ENCODE measurements at places on chromosomes 2 and 18. TPM values are rescaled to one million over a fixed set of nuclear protein-coding genes. Genes with fewer than 3 reads are reported as not detected.

DNA sequence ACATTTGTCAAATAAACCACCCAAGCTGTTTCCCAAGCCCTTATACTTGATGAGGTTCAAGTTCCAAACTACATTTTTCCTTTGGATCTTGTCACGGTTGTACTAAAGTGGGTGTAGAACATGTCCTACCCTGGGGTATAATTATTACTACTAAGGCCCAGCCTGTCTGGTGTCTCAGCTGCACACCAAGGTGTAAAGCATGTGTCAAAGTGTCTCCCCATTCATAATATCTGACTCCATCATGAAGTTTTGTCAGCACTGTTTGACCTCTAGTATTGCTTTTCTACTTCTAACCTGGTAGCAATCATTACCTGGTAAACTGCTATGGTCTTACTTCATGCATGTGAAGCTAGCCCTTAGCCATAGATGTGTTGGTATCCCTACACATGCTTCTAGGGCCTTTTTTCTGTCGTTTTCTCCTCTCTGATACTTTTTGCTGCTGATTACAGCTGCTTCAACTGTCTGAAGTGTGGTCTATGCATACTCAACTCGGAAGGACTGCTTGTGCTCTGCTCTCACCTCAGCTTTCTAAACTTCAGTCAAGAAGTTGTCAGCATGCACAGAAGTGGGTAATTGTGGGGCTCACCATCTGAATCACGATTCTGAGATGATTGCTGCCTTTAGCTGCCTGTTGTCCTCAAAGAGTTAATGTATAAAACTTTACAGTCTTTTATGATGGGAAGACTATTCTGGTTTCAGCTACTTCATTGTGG, 445.7 kb upstream of the TRIB2 start:
- H3K27ac ChIP-seq = no peak overlapping the region
- no peaks in the 10 kb centered on the region for H3K36me3 ChIP-seq
- H3K27me3 ChIP-seq = no peaks in the 10 kb centered on the region
- peaks cover 11% of the 10 kb centered on the region for H3K4me1 ChIP-seq
- peak; percentile 40 for DNase-seq

ROCK1 gene
- total RNA-seq = 49.4 TPM

DNA sequence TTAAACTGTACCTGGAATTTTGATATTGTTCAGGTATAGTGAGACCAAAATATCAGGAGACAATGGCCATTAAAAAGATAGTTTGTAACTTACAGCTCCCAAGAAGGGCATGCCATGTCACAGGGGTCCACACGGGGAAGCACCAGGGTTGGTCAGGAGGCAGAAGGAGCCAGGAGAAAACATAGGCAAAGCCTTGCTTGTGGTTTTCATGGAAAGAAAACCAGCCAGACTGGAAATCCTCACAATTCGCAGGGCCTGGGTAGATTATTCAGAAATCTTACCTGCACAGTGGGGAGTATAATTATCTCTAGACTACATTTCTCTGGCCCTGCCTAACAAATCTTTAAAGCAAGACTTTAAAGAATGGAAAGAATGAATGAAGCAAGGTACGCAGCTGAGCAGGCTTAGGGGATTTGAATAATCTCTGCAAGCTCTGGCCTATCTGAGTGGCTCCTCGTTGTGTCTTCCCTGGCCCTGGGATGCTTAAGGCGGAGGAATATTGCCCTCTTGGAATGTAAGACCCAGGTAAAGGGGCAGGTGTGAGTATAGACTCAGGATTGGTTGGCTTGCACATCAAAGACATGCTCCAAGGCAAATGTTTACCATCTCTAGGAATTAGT, 66.9 kb upstream of the CDC42EP3 start:
- no peak overlapping the region for H3K4me3 ChIP-seq
- no peak for DNase-seq
- peaks cover 4% of the 10 kb centered on the region for H3K4me1 ChIP-seq
- H3K27me3 ChIP-seq = no peaks in the 10 kb centered on the region
- H3K36me3 ChIP-seq = no peaks in the 10 kb centered on the region
- H3K27ac ChIP-seq = no peak overlapping the region

GRCh38 chr18:75754433-75754832, 326.9 kb upstream of the SMIM21 start:
- H3K27me3 ChIP-seq = no peaks in the 10 kb centered on the region
- H3K4me3 ChIP-seq = no peak overlapping the region
- no peak for DNase-seq
- no peaks in the 10 kb centered on the region for H3K36me3 ChIP-seq
- no peaks in the 10 kb centered on the region for H3K4me1 ChIP-seq
- no peak overlapping the region for H3K27ac ChIP-seq

CCDC102B gene
- 0.95 TPM for total RNA-seq

DNA sequence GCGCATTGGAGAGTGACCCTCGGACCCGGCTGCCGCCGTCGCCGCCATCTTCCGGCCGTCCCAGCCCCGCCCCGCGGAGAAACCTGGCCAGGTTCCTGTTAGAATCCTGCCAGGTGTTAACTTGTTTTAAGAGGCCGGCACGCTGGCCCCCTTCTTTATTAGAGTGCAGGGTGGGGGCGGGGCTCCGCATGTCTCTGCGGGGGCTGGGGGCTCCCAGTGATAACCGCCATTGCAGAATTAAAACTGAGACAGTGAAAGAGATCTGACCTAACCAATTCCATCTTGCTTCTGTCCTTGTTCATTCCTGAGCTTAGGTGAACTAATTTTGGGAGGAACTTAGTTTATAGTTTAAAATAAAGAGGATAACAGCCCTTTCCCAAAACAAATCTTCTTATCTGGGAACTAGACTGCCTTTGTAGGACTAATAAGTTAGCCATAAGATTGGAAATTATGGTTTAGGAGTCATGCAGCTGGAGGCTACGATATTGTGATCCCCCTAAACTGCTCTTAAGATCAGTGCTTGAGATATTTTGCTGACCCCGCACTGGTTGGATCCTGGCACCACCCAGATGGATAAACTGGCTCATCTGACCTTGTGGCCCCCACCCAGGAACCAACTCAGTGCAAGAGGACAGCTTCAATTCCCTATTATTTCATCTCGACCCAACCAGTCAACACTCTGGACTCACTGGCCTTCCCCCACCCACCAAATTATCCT, 543 bp upstream of the STARD7 start:
- H3K36me3 ChIP-seq = peaks cover 30% of the 10 kb centered on the region
- no peaks in the 10 kb centered on the region for H3K27me3 ChIP-seq
- H3K27ac ChIP-seq = peak overlapping the region; percentile 91
- H3K4me1 ChIP-seq = peaks cover 37% of the 10 kb centered on the region

DNA sequence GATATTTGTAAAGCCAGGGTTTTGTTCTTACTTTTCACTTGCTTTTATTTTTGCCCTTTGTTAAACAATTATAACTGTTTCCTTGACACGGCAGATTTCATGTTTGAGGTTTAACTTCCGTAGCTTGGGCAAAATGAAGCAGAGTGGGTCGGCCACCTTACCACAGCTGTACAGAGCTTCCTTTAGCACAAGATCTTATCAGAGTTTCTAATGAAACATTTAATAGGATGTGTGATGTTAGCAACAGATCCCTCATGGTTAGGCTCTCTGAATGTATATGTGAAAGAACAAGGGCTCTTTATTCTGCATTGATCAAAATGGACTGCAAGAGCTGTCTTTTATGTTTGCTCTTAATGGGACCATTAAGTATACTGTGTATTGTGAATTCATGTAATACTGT, 22.3 kb downstream of the RNF125 start:
- H3K36me3 ChIP-seq = peaks cover 46% of the 10 kb centered on the region
- peak overlapping the region; percentile 88 for H3K27ac ChIP-seq
- no peaks in the 10 kb centered on the region for H3K27me3 ChIP-seq
- peaks cover 51% of the 10 kb centered on the region for H3K4me1 ChIP-seq

- H3K27me3 ChIP-seq = no peaks in the 10 kb centered on the region
- no peak overlapping the region for H3K4me3 ChIP-seq
- H3K36me3 ChIP-seq = no peaks in the 10 kb centered on the region
- DNase-seq = no peak
These were observed 259.3 kb downstream of the NRXN1 start for GRCh38 chr2:50772607-50773006.

DNA sequence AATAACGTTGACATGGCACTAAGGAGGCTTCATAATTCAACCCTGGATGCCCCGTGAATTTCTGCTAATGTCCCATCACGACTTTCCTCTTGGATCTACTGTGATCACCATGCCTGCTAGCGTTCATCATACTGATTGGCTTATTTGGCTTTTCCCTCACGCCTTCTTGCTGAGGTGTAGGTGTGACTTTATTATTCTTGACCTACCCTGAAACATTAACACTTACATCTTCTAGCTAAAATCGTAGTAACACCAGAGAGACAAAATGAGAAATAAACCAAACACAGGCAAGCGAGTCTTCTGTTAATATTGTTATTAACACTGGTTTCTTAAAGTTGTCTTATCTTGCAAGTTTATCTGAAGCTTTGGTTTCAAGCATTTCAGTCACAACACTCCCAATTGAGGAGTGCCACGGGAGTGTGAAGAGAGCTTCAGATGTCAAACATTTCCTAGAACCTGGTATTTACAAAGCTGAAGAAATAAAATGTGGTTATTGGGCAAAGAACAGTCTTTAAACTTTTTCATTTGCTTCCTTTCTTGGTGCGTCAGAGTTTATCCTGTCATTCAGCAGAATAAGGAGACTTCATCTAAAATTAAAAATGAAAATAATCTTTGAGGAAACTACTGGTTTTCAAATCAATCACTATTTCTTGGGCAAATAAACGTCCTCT, 15.4 kb upstream of the STAT1 start:
- no peak overlapping the region for H3K4me3 ChIP-seq
- peak overlapping the region; percentile 71 for H3K27ac ChIP-seq
- DNase-seq = no peak
- peaks cover 55% of the 10 kb centered on the region for H3K4me1 ChIP-seq
- no peaks in the 10 kb centered on the region for H3K27me3 ChIP-seq

NR4A2 gene
- total RNA-seq = 61.6 TPM

DNA sequence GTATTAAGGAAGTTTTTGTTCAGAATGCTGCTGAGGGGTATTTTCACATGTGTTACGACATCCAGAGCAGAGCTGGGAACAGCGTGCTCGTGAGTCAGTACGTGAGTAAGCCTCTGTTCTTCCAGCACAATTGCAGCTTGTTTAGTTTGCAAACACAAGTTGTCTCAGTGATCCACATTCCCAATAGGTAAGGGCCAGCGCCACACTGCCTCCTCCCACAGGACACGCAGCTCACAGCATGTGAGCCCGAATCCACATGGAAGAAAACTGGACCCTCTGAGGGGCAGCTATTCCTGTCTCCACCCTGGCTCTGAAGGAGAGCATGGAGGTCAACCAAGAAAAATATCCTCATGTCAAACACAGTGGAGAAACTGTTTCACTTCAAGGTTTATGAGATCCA, 173.9 kb upstream of the PID1 start:
- no peak for DNase-seq
- peaks cover 3% of the 10 kb centered on the region for H3K27me3 ChIP-seq
- no peak overlapping the region for H3K27ac ChIP-seq
- H3K4me3 ChIP-seq = no peak overlapping the region

C2orf78 gene
- not detected for total RNA-seq

- peaks cover 28% of the 10 kb centered on the region for H3K4me1 ChIP-seq
- peaks cover 24% of the 10 kb centered on the region for H3K36me3 ChIP-seq
- no peaks in the 10 kb centered on the region for H3K27me3 ChIP-seq
- DNase-seq = peak; percentile 15
These were observed 12.9 kb downstream of the IER3IP1 start for GRCh38 chr18:47163241-47163640.

COL4A3 gene
- not detected for total RNA-seq

DNA sequence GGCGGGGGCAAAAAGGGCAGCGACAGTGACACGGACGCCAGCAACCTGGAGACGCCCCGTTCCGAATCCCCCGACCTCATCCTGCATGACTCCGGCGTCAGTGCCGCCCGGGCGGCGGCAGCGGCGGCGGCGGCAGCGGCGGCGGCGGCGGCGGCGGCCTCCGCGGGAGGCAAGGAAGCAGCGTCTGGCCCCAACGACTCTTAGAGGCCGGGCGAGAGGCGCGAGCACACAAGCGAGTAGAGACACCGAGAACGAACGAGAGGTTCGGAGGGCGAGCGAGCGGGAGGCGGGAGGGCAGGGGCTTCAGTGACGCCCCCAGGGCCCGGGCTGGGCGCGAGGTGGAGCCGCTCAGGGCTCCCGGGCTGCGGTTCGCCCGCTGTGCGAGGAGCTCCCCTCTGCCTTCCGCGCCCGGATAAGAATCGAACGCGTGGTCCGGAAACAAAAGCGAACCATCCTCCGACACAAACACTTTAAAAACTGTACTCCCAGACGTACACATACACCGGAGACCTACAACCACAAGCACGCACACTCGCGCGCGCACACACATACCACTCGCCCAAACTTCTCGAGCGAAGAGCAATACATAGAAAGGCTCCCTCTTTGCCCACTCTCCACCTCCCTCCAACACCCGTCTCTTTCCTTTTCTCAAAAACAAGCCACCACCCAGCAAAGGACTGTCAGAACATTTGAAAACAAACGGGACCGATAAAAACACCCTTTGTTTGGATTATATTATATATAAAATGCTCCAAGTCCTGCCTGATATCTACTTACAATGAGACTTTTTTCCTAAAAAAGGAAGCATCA, 2.8 kb downstream of the SP9 start:
- H3K36me3 ChIP-seq = no peaks in the 10 kb centered on the region
- DNase-seq = peak; percentile 53
- peak overlapping the region; percentile 64 for H3K4me3 ChIP-seq
- H3K27ac ChIP-seq = no peak overlapping the region

Data from activated CD8-positive, alpha-beta T cell treated with anti-CD3 and anti-CD28 coated beads for 36 hours (primary cell).